NCI-H2029 treated with DMSO at 0.1 percent for 48 hours (cell line): ENCODE measurements at places on chromosomes 2 and 18.

GRCh38 chr2:74553892-74554819 lies at the start of the genes DOK1 and LOXL3:
Gene DOK1 (plus strand): TSS chr2:74554720. CDS start chr2:74554755, 35 bp downstream.
Gene LOXL3 (minus strand): TSS chr2:74553942. CDS start chr2:74552634, 1,308 bp downstream.
- DNase-seq = no peak

DNA sequence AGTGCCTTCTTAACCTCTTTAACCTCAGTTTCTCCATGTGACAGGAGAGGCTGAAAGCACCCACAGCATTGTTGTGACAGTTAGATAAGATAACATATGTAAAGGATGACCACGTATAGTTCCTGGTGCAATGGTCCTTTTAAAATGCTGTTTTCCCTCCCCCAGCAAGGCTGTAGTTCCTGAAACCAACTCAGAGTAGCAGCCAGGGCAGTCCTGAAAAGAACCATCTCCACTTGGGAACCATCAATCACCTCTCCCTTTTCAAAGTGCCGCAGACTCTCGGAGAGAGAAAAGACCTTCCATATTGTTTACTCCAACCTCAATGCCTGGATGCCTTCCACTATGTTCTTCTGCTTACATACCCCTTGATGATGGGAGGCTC lies 158.8 kb downstream of the DDX1 start:
- DNase-seq = no peak

- DNase-seq = no peak
Measured at GRCh38 chr2:102891296-102891695, 129.5 kb downstream of the TMEM182 start.

- DNase-seq = no peak
Measured at GRCh38 chr2:101803128-101803527, 105.6 kb downstream of the MAP4K4 start.

GRCh38 chr2:44869761-44870160 lies 71.7 kb upstream of the SIX3 start:
- no peak for DNase-seq

- no peak for DNase-seq
Measured at GRCh38 chr2:80048296-80048695, 256.3 kb downstream of the LRRTM1 start.

- no peak for DNase-seq
Measured at GRCh38 chr2:21367421-21367820, 243.7 kb downstream of the TDRD15 start.

- DNase-seq = no peak
Measured at GRCh38 chr18:60873708-60874107, 459.5 kb upstream of the CDH20 start.

GRCh38 chr2:222434204-222434603 lies 9.9 kb downstream of the SGPP2 start:
- no peak for DNase-seq

GRCh38 chr2:240848900-240849680 lies 19.5 kb upstream of the AGXT start:
- no peak for DNase-seq

DNA sequence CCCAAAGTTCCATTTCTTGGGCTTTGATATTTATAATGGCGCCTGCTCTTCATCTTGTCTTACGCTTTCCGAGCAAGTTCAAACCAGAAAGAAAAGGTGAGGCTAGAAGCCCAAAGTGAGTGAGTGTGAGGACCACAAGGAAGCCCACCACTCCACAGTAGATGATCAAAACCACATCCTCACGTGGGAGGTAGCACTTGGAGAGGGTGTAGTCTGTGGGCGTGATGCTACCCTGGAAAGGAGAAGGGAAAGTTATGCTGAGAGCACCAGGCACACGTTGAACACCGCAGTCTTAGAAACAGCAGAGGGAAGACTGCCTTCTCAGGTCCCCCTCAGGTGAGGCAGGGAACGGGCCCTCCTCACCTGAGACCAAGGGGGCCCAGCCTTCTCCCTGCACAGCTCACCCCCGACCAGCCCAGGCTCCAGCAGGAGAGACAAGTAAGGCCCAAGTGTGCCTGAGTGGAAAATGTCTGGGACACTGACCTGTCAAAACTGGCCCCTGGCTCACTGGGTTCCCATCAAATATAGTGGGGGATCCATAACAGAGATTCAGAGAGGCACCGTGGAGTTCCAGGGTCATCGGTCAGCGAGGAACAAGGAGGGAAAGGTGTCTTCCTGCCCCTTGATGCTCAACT lies 23.6 kb downstream of the MPPE1 start:
- no peak for DNase-seq

DNA sequence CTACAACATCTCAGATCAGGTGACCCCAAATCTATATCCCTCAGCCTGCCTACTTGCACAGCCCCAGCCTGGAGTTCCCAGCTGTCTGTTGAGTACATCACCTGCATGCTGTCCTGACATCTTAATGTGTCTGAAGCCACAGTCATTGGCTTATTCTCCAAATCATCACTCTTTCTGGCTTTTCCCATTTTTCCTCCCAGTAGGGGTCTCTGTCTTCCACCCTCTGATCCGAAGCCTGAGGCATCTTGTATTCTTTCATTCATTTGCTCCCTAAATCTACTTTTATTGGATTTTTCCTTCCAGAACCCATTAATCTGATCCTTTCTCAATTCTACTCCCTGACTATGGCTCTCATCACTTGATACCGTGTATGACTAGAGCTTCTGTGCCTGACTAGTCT lies 332.9 kb upstream of the DCC start:
- DNase-seq = no peak

DNA sequence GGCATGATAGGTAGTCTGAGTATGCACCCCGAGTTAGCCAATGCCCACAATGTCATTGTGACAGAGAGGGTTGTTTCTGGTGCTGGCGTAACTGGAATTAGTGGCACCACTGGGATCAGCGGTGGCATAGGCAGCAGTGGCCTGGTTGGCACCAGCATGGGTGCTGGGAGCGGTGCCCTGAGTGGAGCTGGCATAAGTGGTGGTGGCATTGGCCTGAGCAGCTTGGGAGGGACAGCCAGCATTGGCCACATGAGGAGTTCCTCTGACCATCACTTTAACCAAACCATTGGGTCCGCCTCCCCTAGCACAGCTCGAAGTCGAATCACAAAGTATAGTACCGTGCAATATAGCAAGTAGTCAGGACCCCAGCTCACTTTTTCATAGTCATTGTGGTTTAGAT lies 21.6 kb upstream of the DSG4 start:
- no peak for DNase-seq

DNA sequence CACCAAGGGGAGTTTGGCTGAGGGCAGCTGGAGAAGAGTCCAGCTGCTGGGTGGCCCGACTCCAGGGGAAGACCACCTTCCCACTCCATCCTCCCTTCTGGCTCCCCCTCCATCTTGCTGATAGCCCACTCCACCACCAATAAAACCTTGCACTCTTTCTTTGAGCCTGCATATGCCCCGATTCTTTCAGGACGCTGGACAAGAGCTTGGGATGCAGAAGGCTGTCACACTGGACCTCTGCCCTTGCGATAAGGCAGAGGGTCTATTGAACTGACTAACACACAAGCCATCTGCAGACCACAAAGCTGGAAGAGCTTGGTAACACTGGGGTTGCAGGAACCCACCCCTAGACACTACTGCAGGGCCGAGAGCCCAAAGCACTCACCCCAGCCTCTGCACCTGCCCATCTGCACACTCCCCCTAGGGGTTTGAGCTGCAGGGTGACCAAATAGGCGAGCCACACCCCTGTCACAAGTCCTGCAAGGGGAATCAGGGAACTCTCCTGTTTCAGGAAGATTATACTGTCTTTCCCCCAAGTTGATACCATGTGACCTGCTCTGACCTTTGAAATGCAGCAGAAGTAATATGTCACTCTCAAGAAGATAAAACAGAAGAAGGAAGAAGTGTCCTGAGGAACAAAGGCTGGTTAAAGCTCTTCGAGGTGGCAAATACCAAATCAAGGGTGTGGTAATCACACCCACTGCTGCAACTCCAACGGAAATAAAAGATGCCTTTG lies 70.5 kb downstream of the SMAD4 start:
- no peak for DNase-seq

DNA sequence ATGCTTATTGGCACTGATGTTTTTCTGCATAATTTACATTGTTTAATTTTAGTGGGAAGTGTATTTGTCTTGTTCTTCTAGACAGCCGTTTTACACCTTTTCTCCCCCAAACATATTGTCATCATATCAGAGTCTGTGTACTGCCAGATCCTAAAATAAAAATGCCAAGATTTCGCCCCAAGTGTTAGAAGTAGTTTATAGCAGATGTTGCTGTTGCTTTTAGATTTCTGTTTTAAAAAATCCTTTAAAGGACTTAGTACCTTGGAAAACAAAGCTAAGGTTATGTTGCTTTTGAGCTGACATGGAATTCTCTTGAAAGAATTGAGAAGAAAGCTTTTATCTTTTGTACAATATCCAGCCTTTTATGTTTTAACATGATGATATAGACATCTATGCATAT lies 36.0 kb downstream of the NAB1 start:
- no peak for DNase-seq

DNA sequence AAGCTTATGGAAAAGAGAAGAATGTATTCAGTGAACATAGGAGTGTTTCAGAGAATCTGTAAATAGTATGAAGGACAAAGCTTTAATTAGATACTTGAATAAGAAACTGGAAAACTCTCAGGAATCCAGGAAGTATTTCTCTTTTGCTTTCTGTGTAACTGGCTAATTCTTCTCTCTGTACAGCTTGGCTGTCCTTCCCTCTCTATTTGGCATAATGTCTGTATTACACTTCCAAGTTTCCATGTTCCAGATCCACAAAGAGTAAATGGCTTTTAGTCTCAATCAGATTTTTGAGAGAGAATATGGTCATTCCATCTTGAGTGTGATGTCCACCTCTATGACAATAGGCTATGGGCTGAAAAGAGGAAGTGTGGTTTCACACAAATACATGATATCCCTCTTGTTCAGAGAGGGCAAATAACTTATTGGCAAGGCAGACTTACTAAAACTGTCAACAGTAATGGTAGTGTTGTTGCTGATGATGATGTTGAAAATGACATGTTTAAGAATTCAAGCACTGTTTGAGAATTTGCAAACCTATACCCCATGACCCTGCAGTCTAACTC lies 129.2 kb upstream of the ERBB4 start:
- DNase-seq = no peak

GRCh38 chr2:72103161-72103560 lies 44.5 kb downstream of the CYP26B1 start:
- no peak for DNase-seq

GRCh38 chr18:34942276-34942675 lies 98.9 kb upstream of the MAPRE2 start:
- DNase-seq = no peak

- no peak for DNase-seq
Measured at GRCh38 chr2:16430846-16431245, 234.8 kb downstream of the CYRIA start.

- no peak for DNase-seq
Measured at GRCh38 chr2:146681991-146682390, 1162.8 kb upstream of the ACVR2A start.

DNA sequence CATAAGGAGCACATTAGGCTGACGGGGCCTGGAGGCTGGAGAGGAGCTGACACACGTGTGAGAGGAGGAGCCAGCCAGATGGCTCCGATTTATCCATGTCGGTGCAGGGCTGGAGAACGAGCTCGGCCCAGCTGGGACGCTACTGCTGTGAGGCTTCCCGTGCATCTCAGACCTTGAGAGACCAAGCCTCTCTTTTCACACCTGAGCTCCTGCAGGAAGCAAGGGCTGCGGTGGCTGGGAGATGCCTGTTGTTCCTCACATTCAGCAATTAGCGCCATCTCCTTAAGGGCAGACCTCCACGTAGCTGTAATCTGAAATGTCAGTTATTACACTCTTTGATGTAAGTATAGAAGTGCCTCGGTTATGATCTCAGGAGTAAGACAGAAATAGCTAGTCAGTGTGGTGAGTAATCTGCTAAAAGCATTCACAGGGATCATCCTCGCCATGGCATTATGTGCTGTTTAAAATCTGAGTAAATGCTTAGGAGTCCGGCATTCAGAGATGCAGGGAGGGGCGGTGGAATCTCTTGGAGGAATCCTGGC lies 107.9 kb downstream of the PRKCE start:
- DNase-seq = no peak

GRCh38 chr2:149577269-149577668 lies 10.3 kb downstream of the MMADHC start:
- DNase-seq = no peak

DNA sequence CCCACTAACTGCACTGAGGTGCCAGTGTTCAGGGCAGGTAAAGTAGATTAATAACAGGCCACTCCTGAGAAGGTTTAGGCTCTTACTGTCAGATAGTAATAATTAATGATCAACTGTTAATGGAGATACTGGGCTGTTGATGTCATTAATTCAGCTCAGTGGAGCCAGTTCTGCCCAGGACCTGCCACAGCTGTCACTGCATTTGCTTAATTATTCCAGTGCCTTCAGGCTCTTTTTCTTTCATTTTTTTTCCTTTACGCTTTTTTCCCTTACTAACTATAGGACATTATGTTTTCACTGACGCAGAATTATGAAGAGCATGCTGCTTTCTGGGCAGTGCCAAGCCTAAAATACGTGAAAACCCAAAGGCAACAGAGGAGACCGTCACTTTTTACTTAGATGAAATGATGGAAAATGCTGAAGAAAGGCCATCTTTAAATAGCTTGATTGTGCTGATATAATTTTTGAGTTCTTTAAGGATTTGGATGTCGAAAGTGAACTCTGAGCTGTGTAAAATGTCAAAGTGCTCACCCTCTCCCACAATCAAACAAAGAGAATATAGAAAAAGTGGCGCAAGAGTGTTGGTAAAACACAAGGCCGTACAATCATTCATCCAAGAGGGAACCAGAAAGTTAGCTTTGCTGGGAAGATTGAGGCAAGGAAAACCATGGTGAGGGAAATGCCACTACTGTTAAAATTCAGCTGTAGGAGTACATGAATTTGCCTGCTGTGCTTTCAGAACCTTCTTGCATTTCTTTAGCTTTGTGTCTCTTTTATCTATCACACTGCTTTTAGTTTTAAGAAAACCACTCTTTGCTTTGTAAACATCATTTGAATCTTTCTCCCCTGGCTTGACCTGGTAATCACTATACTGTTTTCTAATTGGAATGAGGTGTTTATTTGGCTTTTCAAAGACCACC lies 192.0 kb upstream of the ZEB2 start:
- DNase-seq = no peak

DNA sequence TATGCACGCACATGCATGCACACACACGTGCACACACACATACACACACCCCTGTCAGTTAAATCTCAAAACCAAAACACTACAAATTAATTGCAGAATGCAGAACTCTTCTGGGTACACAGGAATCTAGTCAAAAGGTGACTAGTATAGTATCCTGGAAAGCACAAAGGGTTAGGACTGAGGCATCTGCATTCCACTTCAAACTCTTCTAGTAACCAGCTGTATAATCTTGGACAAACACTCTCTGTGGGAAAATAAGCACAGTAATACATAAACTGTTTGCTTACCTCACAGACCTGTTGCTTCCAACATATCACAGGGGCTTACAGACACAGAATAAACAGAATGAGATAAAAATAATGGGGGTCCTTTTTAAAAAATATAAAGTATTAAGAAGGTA lies 49.1 kb downstream of the TTC21B start:
- DNase-seq = no peak

DNA sequence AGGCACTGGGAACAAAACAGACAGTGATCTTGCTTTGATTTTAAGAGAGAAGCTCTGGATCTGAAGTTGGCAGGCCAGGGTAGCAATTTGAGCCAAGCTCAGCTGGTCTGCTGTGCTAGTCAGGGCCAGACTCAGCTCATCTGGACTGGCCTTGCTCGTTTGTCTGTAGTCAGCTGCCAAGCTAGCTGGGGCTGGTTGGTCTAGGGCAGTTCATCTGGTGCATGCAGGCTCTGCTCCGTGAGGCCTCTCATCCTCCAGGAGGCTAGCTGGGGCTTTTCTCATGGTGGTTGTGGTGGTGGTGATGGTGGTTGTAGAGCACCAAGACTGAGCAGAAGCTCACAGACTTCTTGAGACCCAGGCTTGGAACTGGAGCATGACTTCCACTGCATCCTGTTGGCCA lies 10.3 kb downstream of the FBLN7 start:
- no peak for DNase-seq

GRCh38 chr2:72000110-72000509 lies 147.6 kb downstream of the CYP26B1 start:
- no peak for DNase-seq
